ENCODE measurements at places on chromosomes 16 and 17.

- peak; percentile 86 for DNase-seq
These were observed 28.7 kb downstream of the MPG start for GRCh38 chr16:106623-107324.

DNA sequence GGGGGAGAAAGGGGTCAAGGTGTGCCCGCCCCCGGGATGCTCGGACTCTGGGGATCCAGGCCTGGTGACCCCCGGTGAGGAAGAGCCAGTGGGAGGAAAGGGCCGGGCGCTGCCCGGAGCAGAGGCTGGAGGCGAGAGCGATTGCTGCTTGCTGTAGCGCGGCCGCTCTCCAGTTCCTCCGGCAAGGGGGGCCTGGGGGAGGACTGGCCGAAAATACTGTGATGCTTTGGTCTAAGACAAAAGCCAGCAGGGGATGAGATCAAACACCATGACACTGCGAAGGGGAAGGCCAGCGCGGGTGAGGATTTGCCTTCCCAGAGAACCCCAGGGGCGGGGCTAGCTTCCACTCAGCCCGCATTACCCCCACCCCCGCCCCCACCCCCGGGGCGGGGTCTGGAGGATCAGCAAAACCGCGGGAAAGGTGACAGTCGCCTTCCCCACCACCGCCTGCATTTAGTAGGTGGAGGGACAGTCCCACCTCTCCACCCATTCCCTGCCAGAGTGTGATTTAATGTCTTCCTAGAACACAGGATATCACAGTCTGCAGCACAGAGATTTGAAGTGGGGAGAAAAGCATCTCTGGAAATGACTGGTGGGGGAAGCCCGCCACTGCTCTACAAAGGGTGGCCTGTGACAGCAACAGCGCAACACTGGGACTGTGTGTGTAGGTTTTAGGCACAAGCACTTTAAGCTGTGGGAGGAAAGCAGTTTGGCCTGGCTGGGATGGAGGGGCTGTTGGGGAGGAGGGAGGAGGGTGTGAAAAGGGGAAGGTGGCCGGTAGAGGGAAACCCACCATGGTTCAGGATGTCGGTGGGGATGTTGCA, 25.7 kb downstream of the MRC2 start:
- peak; percentile 85 for DNase-seq

DNA sequence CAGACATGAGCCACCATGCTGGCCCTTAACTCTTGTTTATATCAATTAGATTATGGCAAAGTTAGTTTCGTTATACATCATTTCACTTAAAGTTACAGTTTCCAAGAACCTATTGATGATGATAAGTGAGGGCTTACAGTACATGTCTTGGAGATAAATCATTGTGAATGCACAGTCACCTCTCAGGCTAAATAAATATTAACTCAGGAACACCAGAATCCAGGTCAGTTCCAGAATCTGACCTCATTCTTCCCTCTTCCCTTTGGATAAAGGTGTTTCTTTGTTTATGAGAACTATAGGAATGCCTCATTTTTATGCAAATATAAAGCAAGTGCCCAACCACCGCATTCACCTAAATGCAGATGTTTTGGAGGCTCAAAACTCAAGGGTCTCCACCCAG, 48.4 kb upstream of the CRYM start:
- peak; percentile 20 for DNase-seq

DNA sequence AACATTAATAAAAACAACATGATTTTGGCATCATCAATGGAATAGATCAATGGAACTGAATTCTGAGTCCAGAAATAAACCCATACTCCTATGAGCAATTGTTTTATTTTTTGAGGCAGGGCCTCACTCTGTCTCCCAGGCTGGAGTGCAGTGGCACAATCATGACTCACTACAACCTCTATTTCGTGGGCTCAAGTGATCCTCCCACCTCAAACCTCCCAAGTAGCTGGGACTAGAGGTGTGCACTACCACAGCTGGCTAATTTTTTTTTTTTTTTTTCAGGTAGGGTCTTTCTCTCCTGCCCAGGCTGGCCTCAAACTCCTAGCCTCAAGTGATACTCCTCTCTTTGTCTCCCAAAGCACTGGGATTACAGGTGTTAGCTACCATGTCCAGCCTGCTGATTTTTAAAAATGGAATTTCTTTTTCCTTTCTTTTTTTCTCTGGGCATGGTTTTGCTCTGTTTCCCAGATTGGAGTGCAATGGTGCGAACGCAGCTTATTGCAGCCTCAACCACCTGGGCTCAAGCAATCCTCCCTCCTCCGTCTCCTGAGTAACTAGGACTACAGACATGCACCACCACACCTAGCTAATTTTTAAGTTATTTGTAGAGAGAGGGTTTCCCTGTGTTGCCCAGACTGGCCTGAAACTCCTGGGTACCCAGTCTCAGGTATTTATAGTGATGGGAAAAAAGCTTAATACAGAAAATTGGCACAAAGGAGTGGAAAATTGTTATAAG, 7.3 kb upstream of the PRDM7 start:
- DNase-seq: no peak

DNA sequence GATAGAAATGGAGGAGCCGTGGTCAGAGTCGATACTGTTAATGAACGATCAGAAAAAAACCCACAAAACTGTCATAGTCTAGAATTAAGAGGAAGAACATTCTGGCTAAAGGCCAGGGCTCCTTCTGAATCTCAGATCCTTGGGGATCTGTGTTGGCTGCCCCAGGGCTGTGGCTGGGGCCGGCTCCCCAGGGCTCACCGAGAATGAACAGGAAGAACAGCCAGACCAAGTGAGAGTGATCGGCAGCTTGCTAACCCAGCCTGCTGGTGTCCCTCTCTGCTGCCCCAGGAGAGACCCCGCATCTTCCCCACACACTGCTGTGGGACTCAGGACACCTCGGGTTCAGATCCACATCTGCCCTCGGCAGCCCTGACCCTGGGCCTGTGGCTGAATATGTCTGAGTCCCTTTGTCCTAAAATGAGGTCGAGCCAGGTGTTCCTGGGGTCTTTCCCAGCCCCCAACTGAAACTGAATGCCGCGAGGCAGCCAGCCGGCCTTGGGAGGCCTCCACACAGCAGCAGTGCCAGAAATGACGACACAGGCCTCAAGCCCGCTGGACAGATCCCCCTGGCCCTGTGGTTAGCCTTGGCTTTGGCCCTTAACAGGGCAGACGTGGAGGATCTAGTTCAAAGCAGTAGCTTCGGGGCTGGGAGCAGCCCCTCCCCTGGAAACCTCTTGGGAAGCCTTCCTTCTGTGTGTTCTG, 23.9 kb upstream of the CLEC18A start:
- no peak for DNase-seq

GRCh38 chr17:12812877-12813276, 23.6 kb downstream of the ARHGAP44 start:
- no peak for DNase-seq

DNA sequence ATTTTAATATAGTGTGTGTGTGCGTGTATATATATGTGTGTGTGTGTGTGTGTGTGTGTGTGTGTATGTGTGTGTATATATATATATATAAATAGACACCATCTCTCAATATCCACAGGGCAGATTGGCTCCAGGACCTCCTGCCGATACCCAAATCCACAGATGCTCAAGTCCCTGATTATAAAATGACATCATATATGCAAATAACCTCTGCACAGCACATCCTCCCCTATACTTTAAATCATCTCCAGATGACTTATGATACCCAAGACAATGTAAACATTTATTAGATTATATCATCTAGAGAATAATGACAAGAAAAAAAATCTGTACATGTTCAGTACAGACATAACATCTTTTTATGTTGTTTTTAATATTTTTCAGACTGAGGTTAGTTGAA, 7.8 kb downstream of the DUSP3 start:
- DNase-seq: no peak

DNA sequence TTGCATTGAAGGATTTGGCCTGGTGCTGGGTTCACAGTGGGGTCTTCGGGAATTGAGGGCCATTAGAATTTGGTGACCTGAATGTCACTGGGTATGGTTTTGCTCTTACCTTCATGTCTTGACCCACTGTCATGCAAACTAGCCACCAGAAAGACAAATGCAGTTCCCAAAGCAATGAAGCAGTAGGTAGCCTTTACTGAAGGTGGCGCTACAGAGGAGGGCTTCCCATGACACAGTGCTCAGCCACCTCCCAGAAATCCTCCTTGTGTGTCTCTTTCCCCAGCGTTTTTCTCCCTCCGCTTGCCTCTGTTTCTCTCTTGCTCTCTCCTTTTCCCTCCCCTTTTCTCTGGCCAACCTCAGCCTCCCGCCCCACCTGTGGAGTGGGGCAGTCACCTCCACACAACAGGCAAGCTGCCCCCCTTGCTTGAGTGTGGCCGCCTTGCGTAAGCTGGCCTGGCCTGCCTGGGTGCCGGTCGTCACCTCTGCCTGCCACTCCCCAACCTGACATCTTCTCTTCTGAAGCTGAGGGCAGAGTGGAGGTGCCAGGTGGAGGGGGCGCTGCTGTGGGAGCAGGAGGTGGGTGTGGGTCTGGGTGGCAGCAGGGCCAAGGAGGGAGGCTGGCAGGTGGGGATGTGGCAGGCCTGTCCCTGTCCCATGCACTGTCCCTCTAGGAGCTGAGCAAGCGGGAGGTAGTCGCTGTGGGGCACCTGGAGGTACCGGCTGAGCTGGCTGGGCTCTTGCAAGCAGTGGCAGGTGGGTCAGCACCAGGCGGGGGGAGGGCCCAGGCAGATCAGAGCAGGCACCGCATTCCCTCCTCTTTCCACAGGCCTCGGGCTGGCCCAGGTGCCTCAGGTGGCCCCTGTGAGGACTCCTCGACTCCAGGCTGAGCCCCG, 34.7 kb downstream of the MYO15A start:
- DNase-seq: peak; percentile 56

GRCh38 chr17:28494445-28495188, 11.5 kb upstream of the FOXN1 start:
- DNase-seq: peak; percentile 73

- DNase-seq: peak; percentile 54
These were observed 982 bp downstream of the DBNDD1 start for GRCh38 chr16:90018297-90018651.

DNA sequence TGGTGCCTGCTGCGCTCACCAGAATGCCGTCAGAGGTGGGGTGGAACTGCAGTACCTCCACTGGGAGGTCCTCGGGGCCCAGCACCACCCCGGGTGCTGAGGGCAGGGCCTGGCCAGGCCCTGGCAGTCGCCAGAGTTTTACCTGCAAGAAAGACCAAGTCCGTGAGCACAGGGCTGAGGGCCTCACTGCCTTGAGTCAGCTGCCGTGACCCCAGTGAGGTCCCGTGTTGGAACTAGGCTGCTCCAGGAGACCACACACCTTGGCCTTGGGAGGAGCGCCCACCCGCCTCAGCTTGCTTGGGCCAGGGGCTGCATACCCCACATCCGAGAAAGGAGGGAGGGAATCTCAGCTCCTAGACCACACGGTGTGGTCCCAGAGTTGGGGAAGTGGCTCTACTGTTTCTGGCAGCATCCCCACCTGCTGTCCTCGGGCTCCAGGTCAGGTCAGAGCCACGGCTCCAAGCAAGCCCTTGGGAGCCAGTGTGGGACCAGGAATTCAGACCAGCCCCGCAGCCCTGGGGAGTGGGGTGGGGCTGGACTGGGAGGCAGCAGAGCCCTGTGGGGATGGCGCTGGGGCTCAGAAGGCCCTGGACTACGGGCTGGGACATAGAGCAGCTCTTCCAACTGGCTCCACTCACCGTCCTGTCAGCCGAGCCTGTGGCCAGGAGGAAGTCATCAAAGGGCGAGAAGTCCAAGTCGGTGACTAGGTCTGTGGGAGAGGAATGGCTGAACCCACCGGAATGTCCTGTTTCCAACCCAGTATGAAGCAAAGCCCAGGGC, 8.7 kb downstream of the CORO7 start:
- no peak for DNase-seq

GRCh38 chr16:51159865-51160264, 8.8 kb upstream of the SALL1 start:
- DNase-seq: no peak

DNA sequence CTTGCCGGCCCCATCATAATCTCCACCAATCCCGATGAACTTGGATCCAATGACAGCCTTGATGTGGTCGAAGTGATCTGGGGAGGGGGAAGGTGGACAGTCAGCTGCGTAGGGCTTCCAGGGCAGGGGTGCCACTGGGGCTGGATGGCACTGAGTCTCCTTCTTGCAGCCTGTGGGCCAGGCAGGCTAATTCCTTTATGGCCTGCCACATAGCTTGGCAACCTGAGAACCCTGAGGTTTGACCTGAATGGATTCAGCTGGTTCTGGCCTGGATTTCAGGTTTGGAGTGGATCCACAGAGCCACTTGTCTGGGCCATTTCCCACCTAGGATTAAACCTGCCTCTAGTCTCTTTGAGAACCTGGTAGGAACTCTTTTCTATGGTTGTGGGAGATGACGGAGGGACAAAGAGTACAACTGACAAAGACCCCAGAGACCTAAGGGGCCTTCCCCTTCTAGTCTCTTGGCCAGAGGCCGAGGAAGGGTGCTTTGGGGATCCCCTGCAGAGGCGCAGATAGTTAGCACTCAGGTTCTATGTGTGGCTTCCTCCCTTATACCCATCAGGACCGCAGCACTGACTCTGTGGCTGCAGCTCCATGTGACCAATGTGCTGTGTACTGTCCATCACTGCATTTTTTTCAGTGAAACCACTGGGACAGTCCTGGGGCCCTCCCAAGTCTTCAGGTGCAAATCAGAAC, 9.2 kb upstream of the DPEP3 start:
- no peak for DNase-seq

DNA sequence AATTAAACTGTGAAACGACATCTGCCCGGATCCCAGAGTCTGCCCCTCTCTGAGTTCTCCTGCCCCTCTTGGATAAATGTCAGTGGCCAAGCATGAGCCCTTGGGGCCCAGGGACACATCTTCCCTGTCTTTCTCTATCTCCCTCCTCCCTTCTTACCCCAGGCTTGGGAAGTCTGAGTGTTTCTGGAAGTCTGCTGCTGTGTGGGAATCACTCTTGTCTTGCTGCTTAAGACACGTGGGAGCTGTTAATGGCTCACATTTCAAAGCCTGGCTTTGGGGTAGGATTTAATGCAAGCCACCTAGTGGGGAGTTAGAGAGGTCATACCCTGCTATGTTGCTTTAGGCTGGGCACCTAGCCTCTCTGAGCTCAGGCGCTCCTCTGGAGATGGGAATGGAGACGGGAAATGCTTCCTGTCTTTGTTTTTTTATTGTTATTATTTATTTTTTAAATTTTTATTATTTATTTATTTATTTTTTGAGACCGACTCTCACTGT, 218.5 kb upstream of the CIBAR2 start:
- DNase-seq: peak; percentile 87
